Mucosa of descending colon (tissue), 3 donors: ENCODE measurements at places on chromosomes 6 and 20. TPM values are rescaled to one million over a fixed set of nuclear protein-coding genes. Genes with fewer than 3 reads are reported as not detected.

DNA sequence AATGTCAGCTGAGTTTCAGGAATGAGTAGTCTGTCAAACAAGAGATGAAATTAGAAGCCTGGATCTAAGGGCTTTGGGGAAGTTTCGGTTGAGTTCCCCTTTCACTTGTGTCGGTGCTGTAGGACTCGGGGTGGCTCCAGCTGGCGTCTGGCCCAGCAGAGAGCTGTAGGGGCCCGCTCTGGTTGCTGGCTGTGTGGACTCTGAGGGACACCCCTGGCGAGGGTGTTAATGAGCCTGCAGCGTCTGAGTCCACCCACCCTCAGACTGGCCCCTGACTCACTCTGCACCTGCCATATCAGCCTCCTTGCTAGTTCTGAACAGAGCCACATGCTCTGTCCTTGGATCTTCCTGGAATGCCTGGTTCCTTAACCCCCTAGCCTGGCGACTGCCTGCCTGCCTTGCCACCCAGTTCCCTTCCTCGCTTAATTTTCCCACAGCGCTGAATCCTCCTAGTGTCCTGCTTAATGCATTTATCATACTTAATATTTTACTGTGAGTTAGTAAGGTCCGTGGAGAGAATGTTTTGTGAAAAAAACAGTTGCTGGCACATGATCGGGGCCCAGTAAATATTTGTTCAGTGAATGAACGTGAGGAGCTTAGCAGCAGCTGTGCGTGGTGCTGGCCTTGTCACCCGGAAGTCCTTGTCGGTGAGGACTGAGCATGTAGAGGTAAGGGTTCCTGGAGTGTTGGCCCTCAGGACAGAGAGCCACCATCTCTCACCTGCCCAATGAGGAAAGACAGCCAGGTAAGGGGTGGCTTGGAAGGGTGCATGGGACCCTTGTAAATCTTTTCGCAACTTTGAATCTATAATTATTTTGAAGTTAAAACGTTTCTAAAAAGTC, 1.6 kb downstream of the DNAJC5 start:
- peak; percentile 66 for DNase-seq

DNA sequence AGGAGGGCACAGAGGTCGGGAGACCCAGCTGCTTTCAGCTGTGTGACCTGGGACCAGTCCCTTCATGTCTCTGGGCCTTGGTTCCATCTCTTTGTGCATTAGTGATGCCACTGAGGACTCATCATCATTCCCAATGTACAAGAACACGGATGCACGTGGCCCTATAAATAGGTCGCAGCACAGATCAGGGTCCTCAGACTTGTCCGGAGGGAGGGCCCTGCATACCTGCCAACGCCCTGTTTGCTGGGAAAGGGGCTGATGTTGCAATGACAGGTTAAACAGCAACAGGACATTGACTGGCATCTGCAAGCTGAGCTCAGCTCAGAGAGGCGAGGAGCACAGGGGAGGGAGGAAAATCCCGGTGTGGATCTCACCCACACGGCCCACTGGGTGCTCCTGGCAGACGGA, 21.8 kb downstream of the TGM2 start:
- peak; percentile 67 for DNase-seq

GRCh38 chr6:43468748-43469681, 8.4 kb upstream of the TJAP1 start:
- DNase-seq: no peak

- DNase-seq: peak; percentile 79
Observed at GRCh38 chr20:19758501-19759331, 658 bp downstream of the RIN2 start.

ULBP1 gene
- total RNA-seq: not detected

DCBLD1 gene
- total RNA-seq: 11.3 TPM
